Immature natural killer cell (primary cell): ENCODE measurements at places on chromosomes 7 and 10.

GRCh38 chr10:29479081-29479925 is 155.5 kb downstream of the SVIL start:
- no peaks in the 10 kb centered on the region for H3K27me3 ChIP-seq
- peaks cover 34% of the 10 kb centered on the region for H3K4me1 ChIP-seq
- H3K4me3 ChIP-seq, result no peak overlapping the region
- H3K27ac ChIP-seq, result no peak overlapping the region
- DNase-seq, result peak; percentile 33
- H3K36me3 ChIP-seq, result peaks cover 9% of the 10 kb centered on the region

- no peaks in the 10 kb centered on the region for H3K36me3 ChIP-seq
- DNase-seq, result no peak
- H3K27ac ChIP-seq, result no peak overlapping the region
Measured at GRCh38 chr10:26423722-26424121, 14.4 kb upstream of the APBB1IP start.

GRCh38 chr10:63217120-63217605 is 84.0 kb downstream of the NRBF2 start:
- no peak overlapping the region for H3K4me3 ChIP-seq
- H3K27me3 ChIP-seq, result no peaks in the 10 kb centered on the region
- peaks cover 47% of the 10 kb centered on the region for H3K4me1 ChIP-seq

- DNase-seq, result peak; percentile 79
- no peaks in the 10 kb centered on the region for H3K4me1 ChIP-seq
- H3K4me3 ChIP-seq, result no peak overlapping the region
- H3K27ac ChIP-seq, result no peak overlapping the region
- peaks cover 2% of the 10 kb centered on the region for H3K27me3 ChIP-seq
Measured at GRCh38 chr7:12257582-12257981, 46.5 kb downstream of the TMEM106B start.

GRCh38 chr7:2158331-2159175 is 74.2 kb downstream of the MAD1L1 start:
- no peak overlapping the region for H3K4me3 ChIP-seq
- H3K36me3 ChIP-seq, result no peaks in the 10 kb centered on the region
- H3K4me1 ChIP-seq, result peaks cover 5% of the 10 kb centered on the region
- no peak for DNase-seq
- peaks cover 1% of the 10 kb centered on the region for H3K27me3 ChIP-seq

GRCh38 chr10:89042562-89042961 is 52.0 kb downstream of the FAS start:
- H3K36me3 ChIP-seq, result peaks cover 5% of the 10 kb centered on the region
- peaks cover 4% of the 10 kb centered on the region for H3K27me3 ChIP-seq
- DNase-seq, result no peak
- no peak overlapping the region for H3K27ac ChIP-seq
- H3K4me3 ChIP-seq, result no peak overlapping the region

GRCh38 chr10:122279725-122280141 is 8.6 kb downstream of the BTBD16 start:
- no peak overlapping the region for H3K4me3 ChIP-seq
- peaks cover 3% of the 10 kb centered on the region for H3K27me3 ChIP-seq
- no peaks in the 10 kb centered on the region for H3K36me3 ChIP-seq
- no peak for DNase-seq

- no peak overlapping the region for H3K4me3 ChIP-seq
- H3K27me3 ChIP-seq, result peaks cover 7% of the 10 kb centered on the region
- DNase-seq, result no peak
- no peak overlapping the region for H3K27ac ChIP-seq
Measured at GRCh38 chr10:79059859-79060379, 8.8 kb upstream of the ZMIZ1 start.

DNA sequence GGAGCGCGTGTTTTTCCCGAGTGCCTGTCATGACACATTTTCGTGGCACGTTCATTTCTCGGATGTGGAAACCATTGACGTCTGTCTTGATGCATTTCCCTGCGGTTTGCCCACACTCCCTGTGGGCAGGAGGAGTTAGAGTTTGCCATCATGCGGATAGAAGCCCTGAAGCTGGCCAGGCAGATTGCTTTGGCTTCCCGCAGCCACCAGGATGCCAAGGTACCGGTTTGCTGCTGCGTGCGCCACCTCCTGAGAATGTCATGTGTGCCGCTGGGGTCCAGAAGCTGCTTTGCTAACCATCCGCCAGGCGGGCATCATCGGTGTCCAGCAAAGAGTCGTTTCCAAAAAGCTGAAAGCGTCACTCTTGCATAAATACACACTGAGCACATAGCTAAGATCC is 40.9 kb upstream of the BTBD16 start:
- no peak for DNase-seq
- no peaks in the 10 kb centered on the region for H3K4me1 ChIP-seq
- H3K4me3 ChIP-seq, result no peak overlapping the region
- H3K36me3 ChIP-seq, result no peaks in the 10 kb centered on the region
- no peak overlapping the region for H3K27ac ChIP-seq

- H3K4me3 ChIP-seq, result no peak overlapping the region
- no peaks in the 10 kb centered on the region for H3K36me3 ChIP-seq
- DNase-seq, result no peak
- H3K27ac ChIP-seq, result peak overlapping the region; percentile 84
- peaks cover 4% of the 10 kb centered on the region for H3K27me3 ChIP-seq
Measured at GRCh38 chr10:34347131-34347530, 468.0 kb downstream of the PARD3 start.

- H3K36me3 ChIP-seq, result no peaks in the 10 kb centered on the region
- peaks cover 2% of the 10 kb centered on the region for H3K27me3 ChIP-seq
- no peak overlapping the region for H3K4me3 ChIP-seq
- no peak overlapping the region for H3K27ac ChIP-seq
- H3K4me1 ChIP-seq, result no peaks in the 10 kb centered on the region
Measured at GRCh38 chr10:5479481-5480161, 19.7 kb downstream of the CALML5 start.

GRCh38 chr7:122018032-122018431 is 126.0 kb downstream of the AASS start:
- H3K27me3 ChIP-seq, result no peaks in the 10 kb centered on the region
- no peak overlapping the region for H3K27ac ChIP-seq
- no peaks in the 10 kb centered on the region for H3K4me1 ChIP-seq
- H3K4me3 ChIP-seq, result no peak overlapping the region
- H3K36me3 ChIP-seq, result no peaks in the 10 kb centered on the region

- H3K4me3 ChIP-seq, result no peak overlapping the region
- DNase-seq, result no peak
- no peaks in the 10 kb centered on the region for H3K36me3 ChIP-seq
- no peak overlapping the region for H3K27ac ChIP-seq
Measured at GRCh38 chr7:138838166-138838565, 40.2 kb upstream of the ATP6V0A4 start.

- no peaks in the 10 kb centered on the region for H3K4me1 ChIP-seq
- H3K36me3 ChIP-seq, result no peaks in the 10 kb centered on the region
- no peak overlapping the region for H3K4me3 ChIP-seq
- no peak overlapping the region for H3K27ac ChIP-seq
- DNase-seq, result peak; percentile 5
Measured at GRCh38 chr10:51389415-51390321, 309.7 kb downstream of the CSTF2T start.

- H3K4me1 ChIP-seq, result no peaks in the 10 kb centered on the region
- no peaks in the 10 kb centered on the region for H3K36me3 ChIP-seq
- no peak overlapping the region for H3K27ac ChIP-seq
- no peak for DNase-seq
- no peak overlapping the region for H3K4me3 ChIP-seq
- H3K27me3 ChIP-seq, result peaks cover 11% of the 10 kb centered on the region
Measured at GRCh38 chr7:132087421-132087820, 488.8 kb downstream of the PLXNA4 start.

GRCh38 chr10:109047856-109048255 is 875.5 kb downstream of the XPNPEP1 start:
- DNase-seq, result no peak
- H3K4me1 ChIP-seq, result no peaks in the 10 kb centered on the region
- no peak overlapping the region for H3K27ac ChIP-seq
- H3K27me3 ChIP-seq, result no peaks in the 10 kb centered on the region
- H3K4me3 ChIP-seq, result no peak overlapping the region
- H3K36me3 ChIP-seq, result no peaks in the 10 kb centered on the region

GRCh38 chr10:7464691-7465090 is 53.9 kb upstream of the SFMBT2 start:
- no peak for DNase-seq
- H3K27me3 ChIP-seq, result peaks cover 6% of the 10 kb centered on the region
- no peaks in the 10 kb centered on the region for H3K36me3 ChIP-seq

DNA sequence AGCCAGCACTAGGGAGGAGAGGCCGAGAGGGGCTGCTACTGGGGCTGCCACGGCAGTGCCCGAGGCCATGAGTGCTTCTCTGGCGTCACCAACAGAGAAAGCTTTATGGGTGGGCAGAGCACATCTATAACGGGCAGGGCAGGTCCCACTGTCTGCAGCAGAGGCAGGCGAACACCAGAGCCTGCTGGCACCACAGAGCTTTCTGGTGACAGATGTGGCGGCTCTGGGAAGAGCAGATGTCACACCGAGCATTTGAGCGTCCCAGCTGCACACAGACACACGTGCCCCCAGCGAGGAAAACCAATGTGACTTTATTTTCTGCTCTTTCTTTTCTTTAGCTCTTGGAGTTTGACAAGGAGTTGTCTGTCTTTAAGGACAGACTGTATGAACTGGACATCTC is 20.5 kb downstream of the NKX6-2 start:
- no peak overlapping the region for H3K4me3 ChIP-seq
- no peaks in the 10 kb centered on the region for H3K27me3 ChIP-seq
- H3K27ac ChIP-seq, result no peak overlapping the region
- DNase-seq, result no peak

DNA sequence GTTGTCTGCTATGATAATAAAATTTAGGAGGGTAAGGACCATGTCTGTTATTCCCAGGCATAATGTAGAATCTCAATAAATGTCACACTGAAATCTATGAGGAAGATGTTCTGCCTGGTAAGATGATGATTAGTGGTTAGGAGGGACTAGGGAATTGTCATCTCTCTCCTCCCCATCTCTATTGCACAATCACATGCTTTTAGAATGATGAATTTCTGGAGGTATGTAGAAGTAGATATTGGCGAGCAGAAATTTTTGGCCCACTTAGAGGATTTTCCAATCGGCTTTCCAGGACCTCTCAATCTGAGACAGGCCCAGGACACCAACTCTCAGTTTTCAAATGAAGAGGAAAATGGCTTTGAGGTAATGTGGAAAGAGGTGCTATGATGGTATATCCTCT is 2.0 kb upstream of the PITX3 start:
- no peaks in the 10 kb centered on the region for H3K36me3 ChIP-seq
- H3K27ac ChIP-seq, result no peak overlapping the region
- peaks cover 10% of the 10 kb centered on the region for H3K27me3 ChIP-seq
- H3K4me1 ChIP-seq, result peaks cover 60% of the 10 kb centered on the region

DNA sequence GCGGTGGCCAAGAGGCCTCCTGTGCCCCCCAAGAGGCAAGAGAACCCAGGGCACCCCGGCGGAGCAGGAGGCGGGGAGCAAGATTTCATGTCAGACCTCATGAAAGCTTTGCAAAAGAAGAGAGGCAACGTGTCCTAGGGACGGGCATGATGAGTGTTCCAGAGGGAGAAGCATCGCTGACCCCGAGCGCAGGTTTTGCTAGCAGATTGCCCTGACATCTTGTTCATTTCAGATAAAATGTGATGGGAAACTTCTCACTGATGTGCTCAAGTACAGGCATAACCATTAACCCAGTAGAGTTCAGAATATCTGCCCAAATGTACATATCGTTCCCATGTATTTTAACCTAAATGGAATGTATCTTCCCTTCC is 129.2 kb downstream of the APBB1IP start:
- no peak for DNase-seq
- H3K36me3 ChIP-seq, result peaks cover 65% of the 10 kb centered on the region
- peaks cover under 1% of the 10 kb centered on the region for H3K4me1 ChIP-seq
- H3K27me3 ChIP-seq, result no peaks in the 10 kb centered on the region
- no peak overlapping the region for H3K4me3 ChIP-seq

DNA sequence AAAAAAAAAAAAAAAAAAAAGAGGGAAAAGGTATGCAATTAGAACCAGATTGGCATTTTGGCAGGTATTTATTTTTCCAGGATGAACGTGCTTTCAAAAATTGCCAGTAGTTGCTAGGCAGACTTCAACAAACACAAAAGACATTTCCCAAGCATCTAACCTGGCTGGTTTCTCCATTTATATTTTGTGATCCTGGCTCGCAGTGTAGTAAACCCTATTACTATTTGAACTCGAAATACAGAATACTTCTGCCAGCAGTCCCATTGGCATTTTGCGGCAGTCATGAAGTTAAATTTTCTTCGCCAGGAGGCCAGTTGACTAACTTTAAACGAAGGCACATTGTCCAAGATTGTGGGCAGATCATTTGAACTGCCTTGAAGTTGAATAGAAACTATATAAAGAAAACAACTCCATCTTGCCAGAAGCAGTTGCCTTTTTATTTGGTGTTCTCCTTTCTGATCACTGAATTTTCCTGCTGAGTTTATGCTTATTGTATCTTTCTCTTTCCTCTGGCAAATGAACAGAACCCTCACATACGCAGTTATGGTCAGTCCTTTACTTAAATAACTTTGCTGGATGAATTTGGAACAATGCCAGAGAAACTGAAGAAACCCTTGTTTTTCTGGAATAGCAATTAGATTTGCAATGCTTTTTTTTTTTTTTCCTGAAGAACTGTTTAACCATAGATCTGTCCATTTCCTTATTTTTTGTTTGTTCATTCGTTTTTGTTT is 132.9 kb downstream of the BICC1 start:
- H3K27me3 ChIP-seq, result no peaks in the 10 kb centered on the region
- H3K4me1 ChIP-seq, result no peaks in the 10 kb centered on the region
- H3K27ac ChIP-seq, result no peak overlapping the region
- H3K4me3 ChIP-seq, result no peak overlapping the region
- no peaks in the 10 kb centered on the region for H3K36me3 ChIP-seq

DNA sequence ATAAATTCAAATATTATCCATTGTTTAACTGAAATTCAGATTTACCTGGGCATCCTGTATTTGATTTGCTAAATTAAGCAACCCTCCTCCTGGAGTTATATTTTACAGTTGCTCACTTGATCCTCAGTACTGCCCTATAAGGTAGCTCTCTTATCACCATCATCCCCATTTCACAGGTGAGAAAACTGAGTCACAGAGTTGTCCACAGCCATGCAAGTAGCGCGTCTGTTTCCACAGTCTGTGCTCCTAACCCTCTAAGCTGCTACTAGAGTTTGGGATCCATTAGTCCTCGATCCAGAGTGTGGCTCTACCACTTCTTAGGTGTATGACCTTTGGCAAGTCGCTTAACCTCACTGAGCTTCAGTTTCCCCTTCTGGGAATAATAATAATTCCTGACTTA is 34.9 kb upstream of the KDM7A start:
- no peaks in the 10 kb centered on the region for H3K36me3 ChIP-seq
- H3K27me3 ChIP-seq, result peaks cover 4% of the 10 kb centered on the region
- peaks cover 36% of the 10 kb centered on the region for H3K4me1 ChIP-seq
- H3K4me3 ChIP-seq, result no peak overlapping the region
- no peak overlapping the region for H3K27ac ChIP-seq

DNA sequence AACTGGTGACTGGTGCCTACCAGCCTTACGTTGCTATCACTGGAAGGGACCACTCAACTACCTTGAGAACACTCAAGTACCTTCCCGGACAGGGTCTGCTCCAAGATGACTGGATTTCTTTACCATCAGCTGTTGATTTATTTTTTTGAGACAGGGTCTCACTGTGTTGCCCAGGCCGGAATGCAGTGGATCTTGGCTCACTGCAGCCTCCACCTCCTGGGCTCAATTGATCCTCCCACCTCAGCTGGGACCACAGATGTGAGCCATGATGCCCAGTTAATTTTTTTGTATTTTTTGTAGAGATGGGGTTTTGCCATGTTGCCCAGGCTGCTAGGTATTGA is 45.2 kb upstream of the DLG5 start:
- H3K27ac ChIP-seq, result no peak overlapping the region
- H3K4me1 ChIP-seq, result peaks cover 16% of the 10 kb centered on the region
- H3K4me3 ChIP-seq, result no peak overlapping the region
- DNase-seq, result no peak
- no peaks in the 10 kb centered on the region for H3K27me3 ChIP-seq
- peaks cover 11% of the 10 kb centered on the region for H3K36me3 ChIP-seq
